Activated effector memory CD4-positive, alpha-beta T cell treated with anti-CD3 and anti-CD28 coated beads, Interleukin-2, amount 50 U/mL, for 16 hours (primary cell): ENCODE measurements at places on chromosomes 7 and 10.

GRCh38 chr7:158186406-158186805 lies 401.2 kb downstream of the PTPRN2 start:
- no peak for DNase-seq

DNA sequence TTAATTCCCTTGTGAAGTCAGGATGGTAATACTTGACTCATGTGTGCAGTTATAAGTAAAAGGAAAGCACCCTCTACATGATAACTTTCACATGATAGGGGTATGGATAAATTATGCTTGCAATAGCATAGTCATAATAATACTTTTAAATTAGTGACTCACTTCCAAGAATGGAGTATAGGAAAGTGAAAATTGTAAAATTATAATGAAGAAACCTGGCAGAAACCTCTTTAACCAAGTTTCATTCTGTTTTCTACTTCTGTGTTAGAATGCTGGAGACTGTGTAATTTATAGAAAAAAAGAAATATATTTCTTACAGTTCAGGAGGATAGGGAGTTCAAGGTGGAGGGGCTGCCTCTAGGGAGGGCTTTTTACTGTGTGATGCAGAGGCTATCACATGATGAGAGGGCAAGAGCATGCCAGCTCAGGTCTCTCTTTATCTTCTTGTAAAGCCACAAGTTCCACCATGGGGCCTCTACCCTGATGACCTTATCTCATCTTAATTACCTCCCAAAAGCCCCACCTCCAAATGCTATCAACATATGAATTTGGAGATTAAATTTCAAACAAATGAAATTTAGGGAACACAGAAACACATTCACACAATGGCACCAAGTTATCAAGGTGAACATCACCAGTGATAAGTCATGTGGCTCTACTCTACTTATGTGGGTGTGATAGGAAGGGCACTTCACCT lies 43.2 kb downstream of the HDAC9 start:
- no peak for DNase-seq

GRCh38 chr10:75032813-75033212 lies 78.6 kb upstream of the SAMD8 start:
- no peak for DNase-seq

DNA sequence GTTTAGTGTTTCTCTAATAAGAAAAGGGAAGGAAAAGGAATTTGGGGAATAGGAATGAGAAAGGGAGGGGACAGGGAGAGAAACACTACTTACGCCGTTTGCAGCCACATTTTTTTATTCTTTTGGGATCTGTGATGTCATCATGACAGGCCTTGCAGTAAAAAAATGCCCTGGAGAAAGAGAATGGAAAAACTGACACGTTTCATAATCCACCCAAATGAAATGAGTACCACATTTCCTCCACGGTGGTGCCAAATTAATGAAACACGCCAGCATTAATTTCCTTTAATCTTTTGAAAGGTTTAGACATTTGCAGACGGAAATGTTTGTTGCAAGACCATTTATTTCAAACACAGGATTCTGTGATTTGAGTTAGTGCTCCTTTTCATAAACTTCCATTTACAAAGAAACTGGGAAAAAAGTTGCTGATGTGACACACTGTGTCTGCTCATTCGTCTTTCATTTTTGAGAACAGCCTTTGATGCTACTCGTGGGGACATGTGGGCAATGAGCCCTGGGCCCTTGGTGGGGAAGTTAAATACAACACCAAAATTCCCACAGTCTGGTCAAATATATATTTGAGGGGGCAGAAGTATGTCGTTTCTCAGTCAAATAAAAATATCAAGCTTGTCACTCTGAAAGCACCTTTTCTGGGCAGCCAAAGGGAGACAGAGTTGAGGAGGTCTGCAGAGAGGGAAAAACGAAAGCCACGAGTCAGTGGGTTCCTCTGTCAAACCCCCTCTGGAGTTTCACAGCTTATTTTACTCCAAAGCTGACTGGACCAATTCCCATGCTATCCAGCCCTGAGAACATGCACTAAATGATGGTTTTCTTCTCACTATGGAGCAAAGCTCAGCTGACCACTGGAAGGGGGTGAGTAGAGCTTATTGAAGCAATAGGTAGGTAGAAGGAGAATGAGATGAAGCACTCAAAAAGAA lies 625.5 kb downstream of the KCNMA1 start:
- no peak for DNase-seq

DNA sequence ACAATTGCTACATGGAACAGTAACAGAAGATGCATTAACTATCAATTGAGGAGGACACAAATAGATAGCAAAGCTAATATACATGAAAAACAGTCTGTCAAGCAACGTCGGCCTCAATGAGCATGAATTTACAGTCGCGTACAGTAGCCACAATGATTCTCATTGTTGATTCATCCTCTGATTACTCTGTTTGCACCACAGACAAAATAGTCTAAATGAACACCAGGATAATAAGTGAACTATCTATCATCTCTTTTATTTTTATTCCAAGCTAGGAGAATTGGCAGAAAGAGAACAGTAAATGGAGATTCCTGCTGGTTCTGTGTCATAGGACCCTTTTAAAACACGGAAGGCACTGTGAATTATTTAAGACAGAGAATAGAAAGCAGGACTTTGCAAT lies 108.5 kb downstream of the EVX1 start:
- no peak for DNase-seq

DNA sequence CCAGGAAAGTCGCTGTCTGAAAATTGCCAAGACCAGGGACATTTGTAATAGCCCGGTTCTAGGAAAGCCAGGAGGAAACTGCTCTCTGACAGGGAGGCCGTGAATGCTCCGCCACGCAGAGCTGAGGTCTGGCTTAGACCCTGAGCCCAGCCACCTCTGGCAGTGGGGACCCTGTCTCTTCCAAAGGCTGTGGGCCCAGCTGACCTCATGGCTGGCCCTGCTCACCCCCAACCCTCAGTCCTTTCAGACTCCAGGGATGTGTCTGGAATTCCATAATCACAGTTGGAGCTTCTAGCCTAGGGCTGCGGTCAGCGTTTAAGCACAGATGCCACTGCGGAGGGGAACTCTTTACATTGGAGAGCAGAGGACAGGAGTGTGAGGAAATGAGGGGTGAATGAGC lies 6.6 kb upstream of the VIPR2 start:
- DNase-seq: no peak

DNA sequence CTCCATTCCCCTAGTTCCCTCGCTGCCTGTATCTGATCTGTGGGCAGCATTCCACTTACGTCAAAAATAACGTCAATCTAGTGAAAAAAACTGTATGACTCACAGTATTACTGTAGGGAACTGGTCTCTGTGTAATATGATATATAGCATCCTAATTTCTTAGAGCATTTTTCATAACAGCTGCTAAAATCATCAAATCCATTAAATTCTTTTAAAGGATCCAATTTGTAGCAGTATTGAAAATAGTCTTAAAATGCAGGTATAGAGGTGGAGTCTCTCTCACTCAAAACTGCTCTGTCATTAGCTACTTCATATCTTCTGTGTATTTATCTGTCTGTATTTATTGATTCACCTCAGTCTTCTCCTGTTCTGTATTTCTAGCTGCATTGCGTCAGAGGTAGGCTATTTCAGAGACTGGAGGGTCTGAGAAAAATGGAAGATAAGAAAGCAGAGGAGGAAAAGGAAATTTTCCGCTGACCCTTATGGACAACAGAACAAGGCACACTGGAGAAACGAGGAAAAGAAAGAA lies 59.9 kb downstream of the PON1 start:
- no peak for DNase-seq

DNA sequence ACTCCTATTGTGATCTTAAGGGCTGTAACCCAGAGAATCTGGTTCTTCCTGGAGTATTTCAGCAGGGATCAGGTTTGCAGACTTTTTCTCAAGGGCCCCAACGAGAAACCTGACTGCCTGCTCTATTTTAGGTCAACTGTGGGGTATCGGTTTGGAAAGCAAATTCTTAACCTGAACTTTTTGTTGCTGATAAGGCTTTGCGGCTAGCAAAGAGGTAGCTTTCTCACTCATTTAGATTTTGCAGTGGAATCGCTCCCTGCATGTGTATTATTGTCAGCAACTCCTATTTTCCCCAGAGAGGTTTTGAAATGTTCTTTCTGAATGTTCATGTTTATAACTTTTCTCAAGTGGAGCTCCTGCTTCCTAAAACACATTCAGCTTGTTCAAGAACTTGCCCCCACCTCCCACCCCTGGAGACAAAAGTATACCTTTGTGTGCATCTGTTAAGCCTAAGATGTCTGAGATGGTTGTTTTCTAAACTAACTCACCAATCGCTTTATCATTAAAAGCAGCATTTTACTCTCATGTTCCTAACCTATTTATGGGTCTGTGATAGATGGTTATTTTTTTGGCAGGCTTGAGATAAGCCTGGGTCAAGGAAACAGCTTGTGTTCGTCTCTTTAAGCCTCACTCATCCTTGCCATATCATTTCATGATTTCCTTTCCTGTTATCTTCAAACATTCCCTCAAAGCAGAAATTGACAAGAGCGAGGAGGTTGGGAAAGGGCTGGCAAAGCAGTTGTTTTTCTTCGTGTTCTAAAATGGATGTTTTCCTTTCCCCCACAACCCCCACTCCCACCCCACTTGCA lies 129.8 kb downstream of the BAMBI start:
- no peak for DNase-seq

- DNase-seq: no peak
These were observed 190.2 kb upstream of the HPS1 start for GRCh38 chr10:98636921-98637329.

DNA sequence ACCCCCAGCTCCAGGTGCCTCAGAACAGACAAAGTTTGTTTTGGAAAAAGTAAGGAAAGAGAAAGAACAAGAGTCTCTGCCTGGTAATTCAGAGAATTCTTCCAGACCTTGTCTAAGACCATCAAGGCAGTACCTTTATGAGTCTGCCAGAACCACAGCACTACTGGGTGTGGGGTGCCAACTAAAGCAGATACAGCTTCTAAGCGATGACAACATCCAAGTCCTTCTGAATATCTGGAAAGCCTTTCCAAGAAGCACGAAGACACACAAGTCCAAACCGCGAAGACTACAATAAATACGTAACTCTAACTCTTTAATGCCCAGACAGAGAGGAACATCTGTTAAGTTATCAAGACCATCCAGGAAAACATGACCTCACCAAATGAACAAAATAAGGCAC lies 94.3 kb downstream of the SIRT1 start:
- DNase-seq: no peak

DNA sequence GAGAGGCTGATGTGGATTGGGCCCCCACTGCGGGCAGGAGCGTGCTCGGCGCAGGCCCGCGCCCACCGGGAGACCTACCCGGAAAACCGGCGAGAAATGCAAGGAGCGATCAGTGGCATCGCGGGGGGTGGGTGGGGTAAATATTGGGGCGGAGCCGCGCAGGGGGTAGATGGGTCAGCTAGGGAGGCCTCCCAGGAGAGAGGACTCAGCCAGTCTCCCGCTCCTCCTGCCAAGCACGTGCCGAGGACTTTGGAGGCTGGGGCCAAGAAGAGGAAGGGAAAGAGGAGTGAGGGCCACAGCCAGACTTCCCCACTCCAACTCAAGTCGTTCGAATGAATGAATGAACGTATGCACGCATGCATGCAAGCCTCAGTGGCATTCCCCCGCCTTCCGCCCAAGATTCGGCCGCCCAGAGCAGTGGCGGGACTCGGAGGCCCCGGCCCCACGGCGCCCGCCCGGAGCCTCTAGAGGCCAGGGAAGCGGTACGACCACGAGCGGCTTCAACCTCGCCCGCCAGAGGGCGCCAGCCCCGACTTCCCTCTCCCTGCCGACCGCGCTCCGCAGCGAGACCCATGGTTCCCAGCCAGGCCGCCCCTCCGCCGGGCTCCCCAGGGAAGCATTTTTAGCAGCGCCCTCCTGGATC lies 3.6 kb downstream of the NPM3 start:
- DNase-seq: peak; percentile 94

GRCh38 chr7:102453319-102453718 lies 11.3 kb downstream of the ALKBH4 start:
- no peak for DNase-seq

- DNase-seq: no peak
These were observed 105.5 kb downstream of the CUX1 start for GRCh38 chr7:101922631-101923601.

- DNase-seq: no peak
These were observed 21.6 kb upstream of the COL13A1 start for GRCh38 chr10:69780077-69780476.

DNA sequence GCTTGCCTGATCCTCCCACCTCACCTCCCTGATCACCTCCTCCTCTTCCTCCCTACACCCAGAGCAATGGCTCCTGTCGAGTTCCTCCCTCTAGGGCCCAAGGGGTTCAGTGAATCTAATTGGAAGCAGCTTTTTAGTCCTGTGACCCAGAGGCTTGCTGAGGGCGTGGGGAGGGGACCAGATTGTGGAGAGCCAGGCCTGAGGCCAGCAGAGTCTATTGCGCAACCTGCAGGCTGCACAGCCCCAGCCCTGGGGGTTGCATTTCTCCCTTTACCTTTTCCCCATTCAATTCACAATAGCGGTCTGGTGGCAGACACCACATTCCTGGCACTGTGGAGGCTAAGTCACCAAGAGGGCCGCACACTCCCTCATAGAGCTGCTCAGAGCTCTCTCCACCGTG lies 32.5 kb downstream of the GHRHR start:
- DNase-seq: no peak

DNA sequence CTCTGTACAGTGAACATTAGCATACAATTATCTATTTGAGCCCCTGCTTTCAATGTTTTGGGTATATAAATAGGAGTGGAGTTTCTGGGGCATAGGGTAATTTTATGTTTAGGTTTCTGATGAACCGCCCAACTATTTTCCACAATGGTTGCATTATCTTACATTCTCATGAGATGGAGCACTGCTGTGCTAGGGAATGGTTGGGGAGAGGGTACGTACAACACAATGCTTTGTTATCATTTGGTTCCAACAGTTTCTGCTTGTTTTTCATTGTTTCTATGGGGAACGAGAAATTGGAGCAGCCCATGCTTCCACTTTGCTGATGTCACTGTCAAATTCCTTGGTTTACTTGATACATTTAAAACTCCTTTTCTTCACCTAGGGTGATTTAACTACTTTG lies 1115.3 kb downstream of the REEP3 start:
- no peak for DNase-seq

DNA sequence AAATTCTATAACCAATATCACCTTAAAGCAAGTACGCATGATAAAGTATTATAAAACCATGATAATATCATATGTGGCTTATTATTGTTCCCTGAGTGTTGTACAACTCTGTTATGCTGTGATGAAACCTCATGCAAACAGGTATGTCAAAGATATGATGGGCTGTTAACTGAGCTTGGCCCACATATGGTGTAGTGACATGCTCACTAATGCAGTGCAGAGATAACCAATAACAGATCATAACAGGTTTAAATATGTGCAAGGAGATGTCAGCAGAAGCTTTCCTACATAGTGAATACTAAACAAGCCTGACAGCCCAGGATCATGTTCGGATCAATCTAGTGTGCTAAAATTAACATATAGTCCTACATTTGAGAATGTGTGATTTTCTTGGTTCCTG lies 9.6 kb downstream of the CFTR start:
- no peak for DNase-seq

DNA sequence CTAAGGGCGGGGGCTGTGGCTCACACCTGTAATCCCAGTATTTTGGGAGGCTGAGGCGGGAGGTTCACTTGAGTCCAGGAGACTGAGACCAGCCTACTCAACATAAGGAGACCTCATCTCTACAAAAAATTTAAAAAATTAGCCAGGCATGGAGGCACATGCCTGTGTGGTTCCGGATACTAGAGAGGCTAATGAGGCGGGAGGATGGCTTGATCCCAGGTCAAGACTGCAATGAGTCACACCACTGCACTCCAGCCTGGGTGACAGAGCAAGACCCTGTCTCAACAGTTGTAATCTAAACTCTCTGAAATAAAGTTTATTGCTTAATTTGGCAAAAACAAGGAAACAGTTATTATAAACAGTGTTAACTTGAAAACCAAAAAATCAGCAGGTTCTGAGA lies 123.3 kb downstream of the USP6NL start:
- DNase-seq: no peak

- no peak for DNase-seq
These were observed 26.0 kb upstream of the GLI3 start for GRCh38 chr7:42262964-42263363.
